Thyroid gland (tissue), 4 donors: ENCODE measurements at places on chromosomes 12 and 14. TPM values are rescaled to one million over a fixed set of nuclear protein-coding genes. Genes with fewer than 3 reads are reported as not detected.

The KRT78 gene
- total RNA-seq = not detected

The CARMIL3 gene
- total RNA-seq = 0.78 TPM

DNA sequence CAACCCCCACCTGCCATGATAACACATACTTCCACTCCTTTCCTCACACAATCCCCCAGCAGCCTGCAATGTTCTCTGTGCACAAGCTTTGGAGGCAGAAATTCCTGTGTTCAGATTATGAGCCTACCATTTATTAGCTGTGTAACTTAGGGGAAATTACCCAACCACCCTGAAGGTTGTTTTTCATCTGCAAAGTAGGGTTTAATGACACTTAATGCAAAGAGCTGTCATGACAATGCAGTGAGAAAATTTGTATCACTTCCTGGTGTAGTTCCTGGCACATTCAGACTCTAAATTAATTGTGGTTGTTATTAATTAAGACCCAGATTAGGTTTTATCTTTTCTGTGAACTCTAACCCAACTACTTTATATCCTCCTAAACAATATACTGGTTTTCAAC lies 122.4 kb upstream of the DYRK2 start:
- DNase-seq = no peak

GRCh38 chr14:30906752-30907658 lies 32.6 kb downstream of the COCH start:
- no peak for DNase-seq

DNA sequence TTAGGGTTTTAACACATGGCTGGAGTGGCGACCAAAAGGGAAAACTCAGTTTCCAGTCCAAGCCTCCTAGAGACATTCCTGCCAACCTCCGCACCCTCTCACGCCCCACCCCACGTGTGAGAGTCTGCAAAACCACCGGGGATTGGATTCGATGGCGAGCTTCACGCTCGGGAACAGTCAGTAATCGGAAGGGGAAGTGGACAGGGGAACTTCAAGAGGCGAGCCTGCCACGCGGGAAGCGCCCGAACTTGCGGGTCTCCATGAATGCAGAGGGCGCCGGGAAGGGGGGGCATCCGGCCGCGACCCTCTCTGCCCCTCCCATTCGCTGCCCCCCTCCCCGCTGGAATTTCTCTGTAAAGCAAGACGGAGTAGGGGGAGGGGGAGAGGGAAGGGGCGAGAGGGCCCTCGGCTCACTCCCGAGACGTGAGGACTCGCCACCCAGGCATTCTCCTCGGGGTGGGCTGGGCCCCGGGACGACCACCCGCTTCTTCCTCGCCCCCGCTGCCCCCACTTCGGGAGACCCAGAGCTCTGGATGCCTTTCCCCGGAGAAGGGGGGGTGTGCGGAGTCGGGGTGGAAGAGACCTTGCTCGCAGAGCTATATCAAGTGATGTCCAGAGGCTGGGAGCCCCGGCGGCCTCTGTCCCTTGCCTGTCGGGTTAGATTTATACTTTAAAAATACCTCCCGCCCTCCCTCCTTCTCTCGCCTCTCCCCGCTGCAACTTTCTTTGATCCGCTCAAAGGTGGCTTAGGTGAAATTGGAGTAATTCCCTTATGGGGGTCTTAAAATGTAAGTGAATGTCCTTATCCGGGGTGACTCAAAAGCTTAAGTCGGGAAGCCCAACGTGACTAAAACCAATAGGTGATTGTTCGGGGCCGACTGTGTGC lies 2.5 kb upstream of the CCND2 start:
- DNase-seq = peak; percentile 51

The SSTR1 gene
- total RNA-seq = 0.11 TPM
